ENCODE measurements at places on chromosomes 1 and 21. TPM values are rescaled to one million over a fixed set of nuclear protein-coding genes. Genes with fewer than 3 reads are reported as not detected.

GRCh38 chr1:155179112-155180031 is 5.7 kb downstream of the TRIM46 start:
- no peak for DNase-seq

DNA sequence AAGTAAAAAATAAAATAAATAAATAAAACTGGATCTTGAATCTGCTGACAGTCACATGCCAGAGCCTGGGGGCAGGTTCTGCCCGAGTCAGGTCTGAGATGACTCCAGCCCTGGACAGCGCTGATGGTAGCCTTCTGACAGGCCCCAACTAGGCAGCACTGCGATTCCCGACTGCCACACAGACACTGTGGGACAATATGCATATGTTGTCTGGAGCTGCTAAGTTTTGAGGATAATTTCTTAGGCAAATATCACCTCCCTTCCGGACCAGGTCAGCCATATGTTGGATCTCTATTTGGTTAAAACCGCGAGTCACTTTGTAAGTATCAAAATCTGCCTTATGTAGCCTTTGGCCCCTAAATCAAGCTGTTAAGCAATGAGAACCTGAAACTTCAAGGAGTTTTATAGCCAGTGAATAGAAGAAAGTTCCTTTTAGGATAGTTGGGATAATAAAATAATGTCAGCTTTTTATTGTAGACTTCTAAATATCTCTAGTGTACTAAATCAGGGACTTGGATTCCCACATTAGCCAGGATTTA is 20.8 kb upstream of the TRIM17 start:
- no peak for DNase-seq

DNA sequence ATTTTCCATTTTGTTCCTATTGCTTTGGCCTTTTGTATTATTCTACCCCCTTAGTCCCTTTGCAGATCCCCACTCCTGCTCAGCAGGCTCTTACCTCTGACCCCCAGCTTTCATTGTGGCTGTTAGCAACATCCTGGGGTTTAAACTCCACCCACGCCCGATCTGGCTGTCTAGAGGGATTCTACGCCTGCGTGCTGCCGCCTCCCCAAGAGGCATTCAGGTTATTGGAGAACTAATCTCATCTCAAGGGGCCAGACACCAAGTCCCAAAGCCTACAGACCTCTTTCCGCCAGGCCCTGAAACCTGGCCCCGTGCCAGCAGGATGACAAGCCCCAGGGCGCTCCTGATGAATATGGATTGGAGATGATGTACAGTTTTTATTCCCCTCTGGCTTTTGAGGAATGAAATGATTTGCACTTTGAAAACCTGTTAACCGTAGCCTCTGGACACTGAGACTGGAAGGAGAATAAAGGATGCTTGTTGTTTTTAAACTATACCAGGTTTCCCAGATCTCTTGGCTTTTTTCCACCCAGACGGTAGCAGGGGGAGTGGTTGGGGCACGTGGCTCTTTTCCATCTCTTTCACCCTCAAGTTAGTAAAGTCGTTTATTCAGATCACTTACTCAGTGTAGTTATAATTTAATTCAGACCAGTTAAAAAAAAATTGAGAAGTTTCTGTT is 14.5 kb upstream of the IKBKE start:
- DNase-seq, result no peak

GRCh38 chr21:18387994-18388393 is 15.6 kb downstream of the TMPRSS15 start:
- no peak for DNase-seq

- peak; percentile 83 for DNase-seq
These were observed at the start of gene FGGY for GRCh38 chr1:59296358-59297256. FGGY (plus strand) TSS chr1:59297094; CDS start chr1:59321550, 24,456 bp downstream.

DNA sequence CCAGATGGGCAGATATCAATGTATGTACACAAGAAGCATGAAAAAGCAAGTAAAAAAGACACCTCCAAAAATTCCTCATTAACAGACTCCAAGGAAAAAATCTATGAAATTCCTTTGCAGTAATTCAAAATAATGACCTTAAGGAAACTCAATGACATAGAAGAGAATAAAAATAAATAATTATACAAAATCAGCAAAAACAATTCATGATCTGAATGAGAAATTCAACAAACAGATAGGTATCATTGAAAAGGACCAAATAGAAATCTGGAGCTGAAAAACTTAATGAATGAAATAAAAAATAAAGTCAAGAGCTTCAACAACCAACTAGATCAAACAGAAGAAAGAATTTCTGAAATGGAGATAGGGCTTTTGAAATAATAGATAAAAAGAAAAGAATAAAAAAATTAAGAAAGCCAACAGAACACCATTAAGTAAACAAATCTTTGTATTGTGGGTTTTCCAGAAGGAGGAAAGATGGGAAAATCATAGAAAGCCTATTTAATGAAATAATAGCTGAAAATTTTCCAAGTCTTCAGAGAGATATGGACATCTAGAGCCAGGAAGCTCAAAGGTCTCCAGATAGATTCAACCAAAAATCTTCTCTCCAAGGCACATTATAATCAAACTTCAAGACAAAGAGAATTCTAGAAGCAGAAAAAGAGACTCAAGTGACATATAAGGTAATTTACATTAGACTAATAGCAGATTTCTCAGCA is 52.0 kb upstream of the KCNK1 start:
- DNase-seq, result no peak

DNA sequence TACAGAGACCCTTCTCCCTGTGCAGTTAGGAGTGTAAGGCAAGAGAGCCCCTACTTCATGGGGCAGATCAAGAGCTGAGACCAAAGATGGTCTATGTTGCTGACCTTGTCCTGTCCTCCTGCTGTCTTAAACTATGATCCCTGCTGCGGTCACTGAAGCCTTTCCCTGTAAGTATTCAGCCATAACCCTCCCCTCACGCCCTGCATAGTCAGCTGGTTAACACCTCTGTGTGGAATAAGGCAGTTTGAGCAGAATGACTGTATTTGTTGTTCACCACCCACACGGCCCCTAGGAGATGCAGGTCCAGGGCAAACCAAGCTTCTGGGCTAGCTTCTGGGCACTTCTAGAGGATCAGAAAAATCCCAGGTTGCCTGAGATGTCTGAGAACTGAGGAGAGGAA is 356 bp downstream of the TSPAN1 start:
- DNase-seq, result no peak

- no peak for DNase-seq
These were observed 67.7 kb upstream of the TLR5 start for GRCh38 chr1:223210788-223211120.

- no peak for DNase-seq
These were observed 146.0 kb downstream of the RERE start for GRCh38 chr1:8671306-8671917.

DNA sequence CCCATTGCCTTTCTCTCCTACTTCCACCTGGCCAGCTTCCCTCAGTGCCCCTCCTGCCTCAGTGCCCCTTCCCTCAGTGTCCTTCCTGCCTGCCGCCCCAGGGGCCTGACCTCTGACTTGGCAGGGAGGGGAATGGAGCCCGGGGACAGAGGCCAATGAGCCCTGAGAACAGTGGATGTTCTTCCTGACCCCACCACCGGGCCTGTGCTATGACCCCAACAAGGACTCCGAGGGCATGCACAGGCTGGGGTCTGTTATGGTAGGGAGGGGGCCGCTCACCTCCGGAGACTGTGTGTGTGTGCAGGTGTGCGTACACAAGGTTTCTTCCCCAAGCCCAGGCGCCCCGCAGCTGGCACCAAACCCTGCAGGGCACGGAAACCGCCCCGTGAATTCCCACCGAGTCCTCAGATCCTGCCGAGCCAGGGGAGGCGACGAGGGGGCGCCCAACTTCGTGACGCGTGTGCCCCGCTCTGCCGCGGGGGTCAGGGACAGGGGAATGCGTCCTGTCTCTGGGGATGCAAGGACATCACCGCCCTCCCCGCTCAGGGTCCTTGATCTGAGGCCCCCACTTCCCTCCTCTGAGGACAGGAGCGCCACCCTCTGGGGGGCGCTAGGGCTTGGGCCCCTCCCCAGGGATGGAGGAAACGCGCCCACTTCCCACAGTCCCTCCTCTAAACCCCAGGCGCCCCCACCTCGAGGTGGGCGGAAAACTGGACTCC is 766 bp downstream of the RAP1GAP start:
- DNase-seq, result no peak

DNA sequence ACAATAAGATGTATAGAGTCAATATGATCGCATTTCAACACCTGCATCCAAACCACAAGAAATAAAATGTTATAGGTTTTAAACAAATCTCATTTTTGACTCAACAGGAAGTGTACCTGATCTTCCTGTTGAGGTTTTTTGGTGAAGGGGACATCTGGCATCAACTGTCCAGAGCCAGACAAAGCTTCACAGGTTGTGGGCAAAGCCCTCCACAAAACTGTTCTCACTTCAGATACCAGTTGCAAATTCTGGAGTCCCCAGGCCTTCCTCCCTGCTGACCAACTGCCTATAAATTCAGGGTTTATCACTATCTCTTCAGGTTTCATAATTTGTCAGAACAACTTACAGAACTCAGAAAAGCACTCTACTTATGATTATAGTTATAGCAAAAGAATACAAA is 326.1 kb upstream of the CAMK1G start:
- no peak for DNase-seq

GRCh38 chr1:36457691-36458090 is 6.5 kb downstream of the MRPS15 start:
- DNase-seq, result no peak

DNA sequence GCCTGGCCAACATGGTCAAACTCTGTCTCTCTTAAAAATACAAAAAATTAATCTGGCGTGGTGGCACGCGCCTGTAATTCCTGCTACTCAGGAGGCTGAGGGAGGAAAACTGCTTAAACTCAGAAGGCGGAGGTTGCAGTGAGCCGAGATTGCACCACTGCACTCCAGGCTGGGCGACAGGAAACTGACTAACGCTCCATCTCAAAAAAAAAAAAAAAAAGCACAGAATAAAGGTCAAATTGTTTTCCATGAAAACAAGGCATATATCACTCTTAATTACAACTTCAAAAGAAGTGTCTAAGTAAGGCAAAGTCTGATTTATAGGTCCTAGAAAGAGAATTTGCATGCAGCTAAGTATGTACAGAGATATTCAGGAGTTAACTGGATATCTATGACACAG is 25.6 kb downstream of the EYA3 start:
- no peak for DNase-seq

GRCh38 chr1:150902751-150903150 is 15.8 kb downstream of the CTXND2 start:
- no peak for DNase-seq

- DNase-seq, result no peak
These were observed 294.4 kb downstream of the SDCCAG8 start for GRCh38 chr1:243550276-243550675.

GRCh38 chr1:185474440-185475149 is 157.6 kb upstream of the IVNS1ABP start:
- DNase-seq, result no peak

Gene MYBPH
- total RNA-seq, result not detected

Gene GUCA2A
- total RNA-seq, result not detected

Gene CHIA
- not detected for total RNA-seq

Gene FCRLA
- total RNA-seq, result not detected

Gene CFAP45
- total RNA-seq, result 1.0 TPM

Gene CRYAA
- total RNA-seq, result not detected

Gene OR13G1
- not detected for total RNA-seq

Gene AK5
- 4.0 TPM for total RNA-seq

Gene GJB3
- 0.14 TPM for total RNA-seq

Gene GPR25
- not detected for total RNA-seq

Gene GTF2B
- total RNA-seq, result 26.3 TPM

Measured in progenitor cell of endocrine pancreas (in vitro differentiated cells).